ENCODE measurements at places on chromosomes 1 and 21.

GRCh38 chr1:111565968-111566367, 53.6 kb upstream of the RAP1A start:
- no peak for DNase-seq

- no peak for DNase-seq
These were observed 2.0 kb downstream of the EDEM3 start for GRCh38 chr1:184752656-184753055.

- DNase-seq, result no peak
These were observed 23.9 kb downstream of the RNF2 start for GRCh38 chr1:185069202-185069772.

DNA sequence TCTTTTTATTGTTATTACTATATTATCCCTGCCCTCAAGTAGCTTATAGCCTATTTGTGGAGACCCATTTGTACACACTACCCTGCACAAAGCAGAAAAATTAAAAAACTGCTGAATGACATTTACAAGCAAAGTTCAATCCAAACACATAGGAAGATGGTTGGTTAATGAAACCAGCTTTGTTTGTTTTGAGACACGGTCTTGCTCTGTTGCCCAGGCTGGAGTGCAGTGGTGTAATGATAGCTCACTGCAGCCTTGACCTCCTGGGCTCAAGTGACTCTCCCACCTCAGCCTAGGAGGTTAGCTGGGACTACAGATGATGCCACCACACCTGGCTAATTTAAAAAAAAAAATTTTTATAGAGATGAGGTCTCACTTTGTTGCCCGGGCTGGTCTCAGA, 31.6 kb downstream of the TGFB2 start:
- DNase-seq, result no peak

GRCh38 chr1:78468521-78468920, 22.3 kb upstream of the PTGFR start:
- DNase-seq, result no peak

DNA sequence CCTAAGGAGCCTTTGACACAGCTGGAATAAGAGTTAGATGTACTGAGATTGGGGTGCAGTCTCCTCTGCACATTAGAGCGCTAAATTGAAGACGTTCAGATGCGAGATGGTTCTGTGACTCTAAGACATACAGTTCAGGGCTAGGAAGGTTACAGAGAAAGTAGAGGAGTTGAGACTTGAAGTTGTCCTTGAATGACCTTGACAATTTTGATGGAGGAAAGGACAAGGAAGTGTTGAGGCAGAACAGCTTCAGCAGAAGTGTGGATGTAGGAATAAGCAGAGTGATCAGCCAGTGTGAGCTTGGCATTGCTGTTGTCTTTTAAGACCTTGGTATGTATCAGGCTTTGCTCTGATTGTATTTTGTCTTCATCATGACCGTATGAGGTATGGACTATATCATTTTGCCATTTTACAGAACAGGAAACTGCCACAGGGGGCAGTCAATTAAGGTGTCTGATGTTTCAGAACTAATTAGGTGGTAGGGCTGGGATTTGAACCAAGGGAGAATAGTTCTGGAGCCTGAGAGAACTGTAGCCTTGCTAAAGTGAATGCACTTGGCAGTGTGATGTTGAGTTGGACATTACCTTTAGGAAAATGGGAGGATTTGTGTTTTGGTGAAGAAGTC, 9.2 kb downstream of the TTF2 start:
- DNase-seq, result no peak

DNA sequence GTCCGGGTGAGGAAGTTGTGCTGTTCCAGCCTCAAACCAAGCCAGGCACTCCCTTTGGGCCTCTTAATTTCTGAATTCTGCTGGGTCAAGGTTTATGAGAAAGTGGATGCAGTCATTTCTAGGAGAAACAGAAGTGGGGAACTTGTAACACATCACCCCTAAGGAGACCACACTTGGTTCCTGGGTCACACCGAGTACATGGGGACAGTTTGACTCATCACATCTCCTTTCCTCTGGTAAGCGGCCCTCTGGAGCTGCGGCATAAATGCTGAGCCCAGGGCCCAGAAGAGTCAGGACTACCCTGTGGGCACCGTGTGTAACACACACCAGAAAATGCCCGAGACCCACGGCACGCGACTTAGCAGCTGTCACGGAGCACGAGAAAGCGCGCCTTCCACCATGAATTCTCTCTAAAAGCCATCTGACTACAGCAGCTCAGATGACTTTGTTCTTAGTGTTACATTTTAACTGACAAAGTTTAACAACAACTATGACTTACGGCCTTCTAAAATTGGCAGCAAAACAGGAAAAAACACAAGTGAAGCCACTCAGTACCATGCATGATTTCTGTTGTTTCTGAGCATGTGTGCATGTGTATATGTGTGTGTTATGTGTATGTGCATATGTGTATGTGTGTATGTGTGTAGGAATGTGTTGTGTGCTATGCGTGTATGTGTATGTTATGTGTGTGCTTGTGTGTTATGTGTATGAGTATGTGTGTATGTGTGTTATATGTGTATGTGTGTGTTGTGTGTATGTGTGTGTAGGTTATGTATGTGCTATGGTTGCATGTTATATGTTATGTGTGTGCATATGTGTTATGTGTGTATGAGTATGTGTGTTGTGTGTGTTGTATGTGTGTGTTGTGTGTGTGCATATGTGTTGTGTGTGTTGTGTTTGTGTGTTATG, 50.8 kb downstream of the TOMM20 start:
- no peak for DNase-seq

GRCh38 chr21:14523234-14523633, 22.9 kb downstream of the SAMSN1 start:
- DNase-seq, result no peak

- DNase-seq, result no peak
These were observed 6.4 kb downstream of the CLCA2 start for GRCh38 chr1:86430376-86430775.

DNA sequence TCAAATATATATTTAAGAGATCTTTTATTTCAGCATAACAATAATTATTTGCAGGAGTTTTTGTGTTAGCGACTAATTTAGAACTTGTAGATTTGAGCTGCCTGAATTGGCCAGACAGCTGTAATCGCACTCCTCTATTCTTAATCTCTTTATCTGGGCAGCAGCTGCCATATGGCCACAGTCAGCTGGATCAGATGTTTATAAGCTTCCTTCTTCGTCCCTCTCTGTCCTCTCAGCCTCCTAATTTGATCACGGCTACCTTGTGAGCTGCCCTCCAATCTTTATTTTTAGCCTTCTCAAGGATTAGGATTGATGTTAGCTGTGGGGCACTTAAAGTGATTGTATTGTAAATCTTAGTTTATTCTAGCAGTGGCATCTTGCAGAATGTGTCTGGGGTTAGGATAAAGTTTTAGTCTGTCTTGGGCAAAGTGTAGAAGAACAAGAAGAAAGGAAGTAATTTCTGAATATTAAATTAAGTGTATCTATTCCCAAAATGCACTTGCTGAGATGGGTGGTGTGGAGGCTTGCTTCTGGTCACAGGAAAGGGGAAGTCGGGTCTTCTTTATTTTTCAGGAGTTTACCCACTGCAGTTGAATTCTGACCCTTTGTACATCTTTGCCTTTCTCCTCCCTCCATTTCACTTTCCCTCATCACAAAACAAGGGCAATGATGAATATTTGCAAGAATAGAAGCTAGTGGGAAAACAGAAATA, 1.1 kb downstream of the ZBTB18 start:
- DNase-seq, result no peak

DNA sequence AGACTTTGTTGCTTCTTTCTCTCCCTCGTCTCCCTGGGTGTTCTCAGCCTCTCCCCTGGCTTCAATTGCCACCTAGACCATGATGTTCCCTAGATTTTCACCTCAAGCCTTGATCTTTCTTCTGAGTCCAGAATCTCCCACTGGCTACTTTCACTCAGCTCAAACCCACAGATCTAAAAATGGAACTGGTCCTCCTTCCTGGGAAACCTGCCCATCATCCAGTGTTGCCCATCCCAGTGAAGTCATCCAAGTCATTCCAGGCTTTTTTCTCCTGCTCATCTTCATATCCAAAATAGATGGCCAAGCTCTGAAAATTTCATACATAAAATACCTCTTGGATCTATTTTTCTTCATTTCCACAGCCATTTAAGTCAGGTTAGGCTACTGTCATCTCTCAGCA, 347.4 kb downstream of the KCNH1 start:
- DNase-seq, result no peak
